ENCODE measurements at places on chromosomes 12 and 14.

GRCh38 chr12:49367381-49368239, at the start of gene SPATS2:
Gene SPATS2, plus strand, starts transcription at chr12:49367462. Its CDS starts 93,551 bp downstream, at chr12:49461013.
- no peak for DNase-seq

DNA sequence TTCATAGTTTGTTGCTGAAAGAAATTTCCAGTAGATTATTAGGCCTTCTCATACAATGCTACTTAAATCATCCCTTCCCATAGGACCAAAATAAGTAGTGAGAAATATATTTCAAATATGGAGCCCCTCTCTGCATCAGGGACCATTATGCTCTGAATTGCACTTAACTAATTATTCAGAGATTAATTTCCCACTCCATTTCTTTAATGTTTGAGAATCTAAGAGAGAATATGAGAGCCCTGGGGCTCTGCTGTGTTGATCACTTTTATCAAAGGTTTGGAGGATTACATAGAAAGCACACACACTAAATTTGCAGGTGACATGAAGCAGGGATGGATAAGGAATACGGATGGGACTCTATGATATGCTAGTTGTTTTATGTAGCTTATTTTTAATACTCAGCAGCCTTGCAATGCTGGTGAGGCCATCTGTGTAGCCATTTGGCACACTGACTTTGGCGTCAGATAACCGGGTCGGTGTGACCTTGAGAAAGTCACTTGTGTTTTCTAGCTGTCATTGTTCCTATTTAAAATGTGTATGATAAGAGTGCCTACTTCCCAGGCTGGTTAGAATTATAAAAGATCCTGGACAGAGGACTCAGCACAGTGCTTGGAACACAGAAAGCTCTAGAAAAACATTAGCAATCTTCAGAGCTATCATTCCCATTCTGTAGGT, 49.9 kb upstream of the FBXO21 start:
- DNase-seq = no peak

DNA sequence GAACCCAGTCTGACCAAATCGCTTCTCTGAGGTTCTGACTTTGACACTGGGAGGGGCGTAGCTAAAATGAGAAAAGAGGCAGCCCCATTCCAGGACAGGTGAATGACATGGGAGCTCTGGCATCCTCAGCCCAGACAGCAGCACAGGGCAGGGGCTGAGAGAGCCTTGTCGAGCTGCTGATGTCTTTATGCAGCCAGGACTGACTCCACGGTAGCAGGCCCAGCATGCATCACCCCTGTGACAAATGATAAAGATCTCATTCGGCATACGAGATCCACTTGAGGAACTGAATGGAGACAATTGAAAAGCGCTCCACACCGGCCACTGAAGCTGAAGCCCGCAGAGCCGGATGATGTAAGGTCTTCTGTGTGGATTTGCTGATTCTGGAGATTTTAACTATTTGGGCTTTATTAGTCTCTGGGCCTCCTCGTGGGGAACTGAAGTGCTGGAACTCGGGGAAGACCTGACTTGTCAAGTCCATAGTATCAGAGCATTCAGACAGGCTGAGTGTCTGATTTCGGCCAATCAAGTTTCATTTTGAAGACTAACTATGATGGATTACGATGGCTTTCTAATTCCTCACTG, 56.9 kb upstream of the MAP1LC3B2 start:
- no peak for DNase-seq

DNA sequence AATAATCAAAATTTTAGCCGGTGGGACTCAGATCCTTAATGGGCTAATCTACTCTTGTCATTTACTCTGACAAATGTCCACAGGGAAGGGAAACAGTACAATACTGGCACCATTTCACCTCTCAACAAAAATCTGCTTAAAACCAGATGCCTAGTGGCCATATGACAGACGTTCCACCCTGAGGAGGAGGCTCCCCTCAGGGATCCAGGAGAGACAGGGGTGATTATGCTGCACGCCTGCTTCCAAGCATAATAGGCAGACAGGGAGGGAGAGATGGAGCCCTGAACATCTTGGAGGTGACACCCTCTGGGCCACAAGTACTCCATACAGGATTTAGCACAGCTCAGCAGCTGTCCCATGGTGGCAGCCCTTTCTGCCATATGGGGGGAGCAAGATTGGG, 24.8 kb upstream of the AKAP6 start:
- no peak for DNase-seq

- no peak for DNase-seq
Observed at GRCh38 chr14:69316449-69317101, 56.6 kb downstream of the GALNT16 start.

Measured in anterior cingulate cortex (tissue), 58 donors.